ENCODE measurements at places on chromosomes 12 and 14.

DNA sequence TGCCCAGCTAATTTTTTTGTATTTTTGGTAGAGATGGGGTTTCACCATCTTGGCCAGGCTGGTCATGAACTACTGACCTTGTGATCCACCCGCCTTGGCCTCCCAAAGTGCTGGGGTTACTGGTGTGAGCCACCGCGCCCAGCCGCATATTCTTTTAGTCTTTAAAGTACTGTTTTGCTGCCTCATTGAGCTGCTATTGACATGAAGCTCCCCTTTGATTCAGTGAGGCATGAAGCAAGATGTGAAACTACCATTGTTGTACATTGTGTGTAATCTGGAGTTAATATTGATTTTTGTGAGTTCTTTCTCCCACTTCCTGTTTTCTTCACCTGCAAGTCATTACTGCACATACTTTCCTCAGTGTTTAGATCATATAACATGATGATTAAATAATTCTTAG, 80.8 kb downstream of the MNAT1 start:
- no peak for DNase-seq

GRCh38 chr12:31817120-31817519, 88.3 kb upstream of the AMN1 start:
- no peak for DNase-seq

DNA sequence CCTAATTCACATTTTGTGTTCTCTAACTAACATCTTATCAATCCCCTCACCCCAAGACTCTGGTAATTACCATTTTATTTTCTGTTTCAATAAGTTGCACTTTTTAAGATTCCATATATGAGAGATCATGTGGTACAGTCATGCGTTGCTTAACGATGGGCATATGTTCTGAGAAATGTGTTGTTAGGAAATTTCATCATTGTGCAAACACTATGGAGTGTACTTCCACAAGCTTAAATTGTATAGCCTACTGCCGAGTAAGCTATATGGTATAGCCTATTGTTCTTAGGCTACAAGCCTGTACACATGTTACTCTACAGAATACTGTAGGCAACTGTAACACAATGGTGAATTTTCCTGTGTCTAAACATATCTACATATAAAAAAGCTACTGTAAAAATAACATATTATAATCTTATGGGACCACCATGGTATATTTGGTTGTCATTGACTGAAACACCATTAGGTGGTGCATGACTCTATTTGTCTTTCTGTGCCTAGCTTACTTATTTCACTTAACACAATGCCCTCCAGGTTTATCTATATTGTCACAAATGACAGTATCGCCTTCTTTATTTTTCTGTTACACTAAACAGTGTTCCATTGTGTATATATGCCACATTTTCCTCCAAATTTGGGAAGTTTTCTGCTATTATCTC, 473.4 kb upstream of the LMO3 start:
- DNase-seq, result no peak

DNA sequence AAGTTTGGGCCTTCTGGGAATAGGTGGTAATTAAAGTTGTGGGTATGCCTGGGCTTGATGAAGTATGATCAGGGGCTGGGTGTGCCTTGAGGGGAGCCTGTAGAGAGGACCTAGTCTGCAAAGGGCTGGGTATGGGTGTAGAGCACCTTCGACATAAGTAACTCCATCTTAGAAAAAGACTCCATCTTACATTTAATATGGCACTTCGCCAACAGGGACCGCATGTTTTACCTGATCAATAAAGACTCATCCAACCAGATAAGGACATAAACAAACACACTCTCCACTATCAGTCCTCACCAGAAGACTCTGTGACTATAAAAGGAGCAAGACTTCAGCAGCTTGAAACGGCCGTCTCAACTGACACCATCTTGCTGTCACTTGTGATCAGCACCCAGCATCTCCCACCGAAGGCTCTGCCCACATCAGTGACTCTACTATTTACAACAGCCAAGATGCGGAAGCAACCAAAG, 23.5 kb upstream of the GPR68 start:
- DNase-seq, result no peak

- no peak for DNase-seq
These were observed 28.7 kb downstream of the RAP1B start for GRCh38 chr12:68639396-68639767.

DNA sequence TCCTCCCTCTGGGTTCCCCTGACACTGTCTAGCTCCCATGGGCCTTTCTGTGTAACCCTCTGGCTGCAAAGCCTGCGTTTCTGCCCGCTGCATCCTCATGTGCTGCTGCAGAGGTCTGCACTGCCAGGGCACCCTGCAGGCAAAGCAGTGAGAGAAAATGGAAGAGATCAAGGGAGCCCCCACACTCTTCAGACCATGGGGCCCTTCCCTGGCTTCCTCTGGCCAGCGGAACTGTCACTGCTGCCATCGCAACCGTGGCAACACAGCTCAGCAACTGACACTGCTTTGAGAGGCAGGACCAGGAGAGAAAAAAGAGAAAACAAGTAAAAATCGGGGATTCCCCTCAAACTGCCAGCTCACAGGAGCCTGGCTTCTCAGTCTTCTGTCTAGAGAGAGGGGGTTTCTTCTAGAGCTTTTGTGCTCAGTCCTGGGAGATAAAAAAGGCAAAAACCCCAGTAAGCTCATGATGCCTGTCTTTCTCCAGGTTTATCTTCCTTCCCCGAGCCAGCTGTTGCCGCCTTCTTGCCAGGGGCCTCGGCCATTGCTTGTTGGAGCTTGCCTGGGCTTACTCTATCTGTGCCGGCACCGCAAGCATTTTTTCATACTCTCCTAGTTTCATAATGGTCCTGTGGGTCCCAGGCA, 38.9 kb downstream of the C14orf132 start:
- no peak for DNase-seq

DNA sequence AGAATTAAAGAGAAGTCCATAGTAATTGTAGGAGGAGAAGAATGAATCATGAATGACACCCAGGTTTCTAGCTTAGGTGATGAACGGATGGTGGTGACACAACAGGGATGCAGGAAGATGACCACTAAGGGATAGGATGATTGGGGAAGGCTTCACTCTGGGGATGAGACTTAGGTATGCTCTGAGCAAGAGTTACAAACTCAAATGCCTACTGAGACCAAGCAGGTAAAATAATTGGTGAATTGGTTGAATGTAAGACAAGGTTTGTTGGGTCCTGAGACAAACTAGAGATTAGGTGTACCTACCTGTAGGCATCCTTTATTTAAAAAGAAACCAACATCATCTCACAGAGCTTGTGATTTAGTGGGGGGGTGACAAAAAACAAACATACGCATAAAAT, 116.3 kb downstream of the CFAP54 start:
- no peak for DNase-seq

GRCh38 chr14:72704502-72704901, 189.4 kb downstream of the DPF3 start:
- DNase-seq, result no peak

GRCh38 chr14:76820700-76821099, 5.5 kb upstream of the LRRC74A start:
- no peak for DNase-seq

- no peak for DNase-seq
These were observed 31.9 kb upstream of the AACS start for GRCh38 chr12:125033288-125033687.

DNA sequence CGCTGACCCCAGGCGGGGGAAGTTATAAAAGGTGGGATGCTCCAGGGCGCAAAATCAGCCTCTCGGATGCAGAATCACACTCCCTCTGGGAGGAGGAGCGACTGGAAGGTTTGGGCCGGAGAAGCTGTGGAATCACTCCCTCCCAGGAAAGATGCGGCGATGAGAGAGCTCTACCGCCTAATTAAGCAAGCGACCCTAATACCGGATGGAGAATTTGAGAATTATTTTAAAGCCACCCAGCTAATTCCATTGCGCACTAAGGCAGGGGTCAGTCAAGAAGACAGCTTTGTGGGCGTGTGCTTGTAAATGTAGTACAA, 1.9 kb downstream of the COL2A1 start:
- DNase-seq, result no peak

GRCh38 chr14:21915826-21916225, 242.2 kb upstream of the OR4E1 start:
- DNase-seq, result no peak

- DNase-seq, result no peak
These were observed 47.5 kb downstream of the PRMT8 start for GRCh38 chr12:3538466-3539030.

- no peak for DNase-seq
These were observed 31.2 kb upstream of the SIX1 start for GRCh38 chr14:60680511-60680910.

Data from head of caudate nucleus (tissue), 42 donors.